ACHN (cell line): ENCODE measurements at places on chromosomes 16 and 17.
A peak's percentile ranks its signal among the peaks of the same experiment; 100 is the strongest.

- peak; percentile 43 for DNase-seq
These were observed 571 bp downstream of the TIMP2 start for GRCh38 chr17:78924481-78925151.

DNA sequence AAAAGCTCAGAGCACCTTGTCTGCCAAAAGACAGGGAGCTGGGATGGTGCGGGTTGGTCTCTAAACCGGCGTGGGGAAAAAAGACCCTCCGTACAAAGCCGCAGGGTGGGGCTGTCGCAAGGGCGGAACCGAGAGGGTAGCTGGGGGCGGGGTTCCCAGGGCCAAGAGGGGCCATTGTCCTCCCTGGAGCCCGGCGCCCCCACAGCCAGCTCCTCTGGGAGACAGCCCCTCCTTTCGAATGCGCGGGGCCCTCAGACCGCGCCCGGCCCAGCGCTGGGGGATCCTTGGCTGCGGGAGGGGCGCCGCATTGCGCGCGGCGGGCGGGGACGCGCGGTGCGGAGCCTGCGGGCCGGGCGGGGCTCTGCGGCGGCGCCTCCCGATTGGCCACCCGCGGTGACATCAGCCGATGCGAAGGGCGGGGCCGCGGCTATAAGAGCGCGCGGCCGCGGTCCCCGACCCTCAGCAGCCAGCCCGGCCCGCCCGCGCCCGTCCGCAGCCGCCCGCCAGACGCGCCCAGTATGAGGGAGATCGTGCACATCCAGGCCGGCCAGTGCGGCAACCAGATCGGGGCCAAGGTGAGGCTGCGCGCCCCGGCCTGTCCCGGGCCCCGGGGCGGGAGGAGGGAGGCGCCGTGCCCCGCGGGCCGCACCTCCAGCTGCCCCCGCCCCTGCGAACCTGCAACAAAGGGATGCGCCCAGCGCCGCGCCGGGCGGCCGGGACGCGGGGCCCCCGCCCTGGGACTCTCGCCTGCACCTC lies at the start of gene TUBB3:
Gene TUBB3, plus strand, starts transcription at position 459 of the 756 bp plus-strand sequence. Its CDS starts 60 bp downstream, at position 519.
- DNase-seq, result peak; percentile 91

DNA sequence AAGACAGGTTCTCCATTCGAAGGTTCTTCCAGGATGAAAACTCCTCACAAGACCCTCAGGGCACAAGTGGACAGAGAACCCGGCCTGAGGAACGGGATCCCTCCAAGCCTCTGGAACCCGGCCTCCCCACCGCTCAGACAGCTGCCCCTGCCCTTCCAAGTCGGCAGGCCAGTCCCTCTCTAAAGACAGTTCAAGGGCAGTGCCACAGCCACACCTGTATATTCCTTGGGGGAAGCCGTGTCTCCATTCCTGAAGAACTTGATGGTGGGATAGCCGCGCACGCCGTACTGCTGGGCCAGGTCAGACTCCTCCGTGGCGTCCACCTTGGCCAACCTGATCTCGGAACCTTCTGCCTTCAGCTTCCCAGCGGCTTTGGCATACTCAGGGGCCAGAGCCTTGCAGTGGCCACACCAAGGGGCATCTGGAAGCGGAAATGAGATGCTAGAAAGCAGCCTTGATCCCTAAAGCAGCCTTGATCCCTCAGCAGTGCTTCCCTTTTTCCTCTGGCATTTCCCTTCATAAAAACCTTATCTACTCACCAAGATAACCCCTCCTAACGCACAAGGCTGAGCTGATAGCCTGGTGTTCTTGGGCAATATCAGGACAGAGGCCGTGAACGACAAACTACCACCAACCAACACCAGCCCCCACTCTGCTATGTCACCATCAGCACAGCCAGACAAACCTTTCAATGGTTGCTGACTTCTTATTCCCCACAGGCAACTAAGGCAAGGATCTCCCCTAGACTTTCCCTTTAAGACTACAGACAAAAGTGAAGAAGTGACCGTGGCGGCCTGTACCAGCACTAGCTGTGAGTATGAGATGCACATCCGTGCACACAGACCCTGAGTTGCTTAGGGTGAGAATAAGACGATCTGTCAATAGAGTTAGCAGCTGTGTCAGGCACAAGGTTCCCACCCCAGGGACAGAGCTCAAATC lies 1.1 kb downstream of the P4HB start:
- DNase-seq, result peak; percentile 23

DNA sequence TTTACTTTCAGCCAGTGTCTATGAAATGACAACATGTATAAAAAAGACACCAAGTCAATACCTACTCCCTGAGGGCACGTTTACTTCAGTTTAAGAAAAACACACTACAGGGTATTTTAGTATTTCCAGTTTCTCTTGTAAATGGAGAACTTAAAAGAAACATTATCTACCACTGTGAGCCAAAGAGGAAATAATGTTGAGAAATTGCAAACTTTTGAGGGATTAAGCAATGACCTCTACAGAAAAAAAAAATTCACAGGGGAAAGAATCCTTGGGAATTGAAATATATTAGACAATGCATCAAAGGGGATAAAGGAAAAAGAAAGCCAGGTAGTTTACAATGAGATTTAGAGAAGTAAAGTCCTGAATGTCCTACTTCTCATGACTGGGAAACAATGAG lies 126.0 kb downstream of the KCNJ2 start:
- no peak for DNase-seq

DNA sequence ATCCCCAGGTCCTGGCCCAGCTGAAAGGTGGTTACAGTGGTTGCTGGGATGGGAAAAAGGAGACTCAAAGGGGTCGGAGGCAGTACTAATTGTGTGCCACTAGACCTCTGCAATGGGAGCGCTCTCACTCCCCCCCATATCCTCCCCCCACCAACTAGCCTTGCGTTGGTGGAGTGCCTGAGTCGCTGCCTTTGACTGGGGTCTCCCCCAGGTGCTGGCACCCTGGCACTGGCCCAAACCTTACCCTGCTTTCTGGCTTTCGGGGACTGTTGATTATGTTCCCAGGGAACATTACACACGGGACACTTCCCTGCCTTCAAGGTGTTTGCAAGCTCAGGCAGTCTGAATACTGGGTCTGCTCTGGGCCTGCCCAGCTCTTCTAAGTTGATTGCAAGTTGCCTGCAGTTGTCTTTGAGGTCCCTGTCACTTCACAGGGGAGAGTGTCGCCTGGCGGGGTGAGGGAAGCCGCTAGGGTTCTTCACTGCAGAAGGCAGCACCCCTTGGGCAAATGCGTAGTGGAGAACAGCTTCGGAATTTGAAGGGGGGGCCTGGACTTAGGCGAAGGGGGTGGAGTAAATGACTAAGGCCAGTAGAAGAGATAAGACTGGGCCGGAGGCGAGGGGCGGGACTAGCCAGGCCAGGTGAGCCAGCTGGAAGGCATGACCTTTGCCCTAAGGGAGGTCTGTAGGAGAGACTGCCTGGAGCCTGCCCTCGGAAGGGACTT lies 98.0 kb downstream of the RAB11FIP4 start:
- DNase-seq, result no peak

GRCh38 chr16:54862529-54862928 lies 68.1 kb upstream of the IRX5 start:
- no peak for DNase-seq

DNA sequence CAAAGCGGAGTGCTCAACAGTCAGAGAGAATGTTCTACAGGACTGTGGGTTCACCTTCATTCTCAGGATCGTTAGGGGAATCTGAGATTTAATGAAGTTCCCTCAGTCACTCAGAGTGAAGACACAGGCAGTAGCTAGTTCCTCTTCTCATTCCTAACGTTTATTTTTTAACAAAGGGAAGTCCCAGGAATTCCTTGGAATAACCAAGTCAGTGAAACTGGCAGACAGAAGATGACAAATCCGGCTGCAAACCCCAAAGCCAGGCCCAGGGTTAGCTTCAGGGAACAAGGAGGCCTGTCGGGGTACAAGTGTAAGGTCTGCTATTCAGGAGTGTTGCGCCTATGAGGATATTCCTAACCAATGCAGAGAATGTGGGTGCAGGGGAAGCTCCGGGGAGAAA lies 42.0 kb downstream of the COTL1 start:
- DNase-seq, result no peak

DNA sequence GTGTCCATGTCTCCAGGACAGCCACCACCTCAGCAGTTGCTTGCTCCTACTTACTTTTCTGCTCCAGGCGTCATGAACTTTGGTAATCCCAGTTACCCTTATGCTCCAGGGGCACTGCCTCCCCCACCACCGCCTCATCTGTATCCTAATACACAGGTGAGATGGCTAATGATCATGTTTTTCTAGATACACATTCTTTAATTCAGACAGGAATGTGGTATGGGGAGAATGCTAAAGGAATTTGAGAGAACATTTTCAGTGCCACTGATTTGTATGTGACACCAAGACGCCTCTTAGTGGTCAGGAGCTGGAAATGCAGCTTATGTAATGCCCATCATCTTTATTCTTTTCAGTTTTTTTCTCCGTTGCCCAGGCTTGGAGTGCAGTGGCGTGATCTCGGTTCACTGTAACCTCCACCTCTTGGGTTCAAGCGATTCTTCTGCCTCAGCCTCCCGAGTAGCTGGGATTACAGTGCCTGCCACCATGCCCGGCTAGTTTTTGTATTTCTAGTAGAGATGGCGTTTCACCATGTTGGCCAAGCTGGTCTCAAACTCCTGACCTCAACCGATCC lies 8.9 kb upstream of the RAPGEFL1 start:
- DNase-seq, result peak; percentile 83

- DNase-seq, result no peak
These were observed 31.4 kb upstream of the GHDC start for GRCh38 chr17:42225646-42226045.

DNA sequence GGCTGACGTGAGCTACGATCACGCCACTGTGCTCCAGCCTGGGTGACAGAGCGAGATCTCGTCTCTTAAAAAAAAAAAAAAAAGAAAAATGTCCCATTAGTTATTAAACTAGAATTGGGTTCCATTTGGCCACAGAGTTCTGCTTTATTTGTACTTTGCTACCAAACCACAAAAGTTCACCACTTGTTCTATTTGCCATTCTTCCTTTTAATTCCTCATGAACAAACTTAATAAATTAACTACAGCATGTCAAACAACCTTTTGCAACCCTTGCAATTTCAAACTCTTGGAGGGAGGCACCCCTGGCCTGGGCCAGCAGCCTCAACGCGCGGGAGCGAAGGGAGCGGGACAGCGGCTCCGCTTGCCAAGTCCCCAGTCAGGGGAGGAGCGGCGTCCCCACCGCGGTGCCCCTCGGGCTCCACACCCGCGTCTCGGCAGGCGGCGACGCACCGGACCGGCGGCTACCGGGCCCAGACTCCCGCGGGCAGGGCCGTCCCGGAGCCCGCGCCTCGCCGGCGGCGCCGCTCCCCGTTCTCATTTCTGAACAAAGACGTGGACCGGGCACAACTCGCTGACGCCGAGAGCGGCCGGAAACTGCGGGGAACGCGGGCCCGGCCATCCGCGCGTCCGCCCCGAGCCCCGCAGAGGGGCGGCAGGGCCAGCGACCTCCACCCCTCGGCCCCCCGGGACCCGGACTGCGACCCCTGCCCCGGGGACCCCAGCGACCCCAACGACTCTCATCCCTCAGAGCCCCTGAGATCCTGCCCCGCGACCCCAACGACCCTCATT lies 775 bp downstream of the CYTH1 start:
- peak; percentile 31 for DNase-seq

GRCh38 chr16:66913081-66913480 lies 5.6 kb downstream of the CDH16 start:
- no peak for DNase-seq

- DNase-seq, result no peak
These were observed 859.1 kb upstream of the GOT2 start for GRCh38 chr16:59593194-59593661.

- peak; percentile 74 for DNase-seq
These were observed 3.4 kb upstream of the ZNF385C start for GRCh38 chr17:42101513-42102292.

- DNase-seq, result no peak
These were observed 3.8 kb downstream of the YBX2 start for GRCh38 chr17:7290685-7291084.

GRCh38 chr17:4354862-4355514 lies 11.5 kb downstream of the UBE2G1 start:
- no peak for DNase-seq

GRCh38 chr17:29063992-29064391 lies 21.1 kb downstream of the PIPOX start:
- no peak for DNase-seq

DNA sequence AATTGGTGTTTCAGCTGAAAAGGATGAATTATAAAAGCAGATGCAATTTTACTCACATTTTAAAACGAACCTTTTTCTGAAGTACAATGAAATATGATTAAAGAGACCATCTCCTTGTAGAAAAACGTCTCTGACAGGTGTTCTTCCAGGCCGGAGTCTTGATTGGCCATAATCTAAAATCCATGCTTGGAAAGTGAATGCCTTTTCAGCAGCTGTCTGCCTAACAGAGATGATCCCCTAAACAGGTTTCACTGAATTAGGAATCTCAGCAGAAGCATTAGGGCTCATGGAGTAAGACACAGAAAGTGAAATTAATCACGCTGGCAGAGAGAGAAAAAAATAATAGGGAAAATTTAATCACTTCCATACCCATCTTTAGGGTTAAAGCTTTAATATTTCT lies 39.3 kb upstream of the IRX5 start:
- DNase-seq, result no peak

- DNase-seq, result no peak
These were observed 30.0 kb downstream of the USP32 start for GRCh38 chr17:60361889-60362288.

DNA sequence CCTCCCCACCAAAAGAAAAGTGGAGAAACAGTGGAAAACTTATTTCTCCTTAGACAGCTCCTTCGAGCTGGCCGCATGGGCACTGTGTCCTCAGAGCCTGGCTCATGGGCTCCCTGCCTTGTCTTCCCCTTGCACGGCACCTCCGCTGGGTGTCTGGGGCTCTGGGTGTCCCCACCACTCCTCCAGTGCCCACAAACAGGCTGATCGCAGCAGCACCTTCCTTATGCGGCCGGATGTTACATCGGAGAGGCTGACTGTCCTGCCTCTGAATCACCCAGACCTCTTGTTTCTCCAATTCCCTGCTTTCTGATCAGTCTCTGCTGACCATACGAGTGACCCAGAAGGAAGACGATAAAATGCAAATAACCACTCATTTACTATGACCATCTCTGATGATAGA lies 121.7 kb downstream of the SLC39A11 start:
- DNase-seq, result no peak

DNA sequence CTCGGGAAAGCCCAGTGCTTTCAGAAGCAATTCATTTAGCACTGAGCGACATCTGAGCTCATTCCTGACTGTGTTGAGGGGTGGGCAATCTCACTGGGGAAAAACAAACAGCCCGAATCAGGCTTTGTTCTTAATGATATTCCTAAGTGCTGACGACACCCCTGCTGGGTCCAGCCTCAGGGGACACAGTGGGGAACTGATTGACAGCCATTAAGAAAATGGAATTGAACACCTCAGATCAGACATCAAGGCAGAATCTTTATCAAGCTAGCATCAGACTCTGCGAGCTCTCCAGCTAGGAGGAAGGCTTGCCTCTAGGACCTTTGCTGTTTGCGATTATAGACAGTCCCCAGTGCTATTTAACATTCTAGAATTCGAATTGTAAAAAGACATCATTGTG lies 22.5 kb upstream of the LYRM9 start:
- DNase-seq, result no peak

DNA sequence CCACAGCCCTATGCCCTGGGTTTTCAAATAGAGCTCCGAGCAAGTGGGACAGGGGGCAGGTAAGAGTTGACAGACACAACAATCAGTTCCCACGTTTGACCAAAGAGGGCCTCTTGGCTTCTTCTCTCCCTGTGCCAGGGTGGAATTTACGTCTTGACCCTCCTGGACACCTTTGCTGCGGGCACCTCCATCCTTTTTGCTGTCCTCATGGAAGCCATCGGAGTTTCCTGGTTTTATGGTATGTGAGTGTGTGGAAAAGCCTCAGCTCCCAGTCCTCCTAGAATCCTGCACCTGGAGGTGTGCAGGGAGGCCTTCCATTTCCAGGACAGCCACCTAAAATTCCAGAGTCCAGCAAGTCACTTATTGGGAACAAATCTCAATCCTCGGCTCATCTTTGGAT lies 42.5 kb downstream of the SLC6A2 start:
- DNase-seq, result no peak

- no peak for DNase-seq
These were observed 67.7 kb downstream of the CYLD start for GRCh38 chr16:50809561-50809960.
